ENCODE measurements at places on chromosomes 5 and 9.

DNA sequence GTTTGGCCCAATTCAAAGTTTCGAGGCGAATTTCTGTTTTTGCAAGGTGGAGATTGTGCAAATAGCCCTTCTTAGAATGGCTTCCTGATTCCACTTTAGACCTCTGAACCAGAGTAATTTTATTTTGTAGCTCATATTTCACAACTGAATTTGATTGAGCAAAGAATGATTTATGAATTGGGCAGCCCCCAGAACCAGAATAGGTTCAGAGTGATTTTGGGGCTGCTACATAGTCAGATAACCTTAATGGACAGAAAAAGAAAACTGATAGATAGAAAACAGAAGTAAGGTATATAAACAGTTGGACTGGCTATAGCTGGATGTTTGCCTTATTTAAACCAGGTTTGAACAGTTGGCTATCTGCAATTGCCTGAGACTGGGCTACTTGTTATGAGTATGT lies 156.6 kb downstream of the YIPF5 start:
- DNase-seq, result no peak

DNA sequence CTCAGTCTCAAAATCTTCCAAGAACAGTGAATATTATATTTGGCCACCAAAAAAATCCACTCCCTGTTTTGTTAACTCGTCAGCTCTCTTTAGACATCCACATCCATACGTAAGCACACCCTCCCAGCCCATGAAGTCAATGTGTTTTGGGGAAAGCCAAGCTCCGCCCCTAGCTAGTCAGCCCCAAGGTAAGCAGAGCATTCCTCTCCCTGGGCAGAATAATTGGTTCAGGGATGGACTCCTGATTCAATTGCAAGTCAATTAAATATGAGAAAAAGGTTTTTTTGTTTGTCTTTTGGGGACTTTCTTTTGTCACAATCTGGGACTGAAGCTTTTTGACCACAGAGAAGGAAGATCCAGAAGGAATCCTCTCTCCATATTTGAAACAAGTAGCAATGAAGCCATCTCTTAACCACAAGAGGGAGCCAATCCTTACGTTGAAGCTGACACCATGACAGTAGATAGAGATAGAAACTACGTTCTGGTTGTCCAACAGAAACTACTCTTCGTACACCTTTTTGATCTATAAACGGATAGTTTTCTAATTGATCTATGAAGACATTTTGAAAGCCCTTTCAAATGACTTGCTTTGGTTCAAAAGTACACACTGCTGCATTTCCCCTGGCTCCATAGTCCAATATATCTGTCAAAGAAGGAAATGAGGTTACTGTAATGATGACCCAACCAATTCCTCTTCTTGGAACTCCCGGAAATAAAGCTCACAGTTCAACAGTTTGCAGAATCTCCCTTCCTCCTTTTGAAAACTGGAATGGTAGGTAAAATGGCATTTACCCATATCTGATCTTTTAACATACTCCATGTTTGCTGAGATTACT lies 166.4 kb downstream of the TLE1 start:
- DNase-seq, result peak; percentile 63

GRCh38 chr5:113186061-113186460 lies 209.5 kb downstream of the DCP2 start:
- no peak for DNase-seq

DNA sequence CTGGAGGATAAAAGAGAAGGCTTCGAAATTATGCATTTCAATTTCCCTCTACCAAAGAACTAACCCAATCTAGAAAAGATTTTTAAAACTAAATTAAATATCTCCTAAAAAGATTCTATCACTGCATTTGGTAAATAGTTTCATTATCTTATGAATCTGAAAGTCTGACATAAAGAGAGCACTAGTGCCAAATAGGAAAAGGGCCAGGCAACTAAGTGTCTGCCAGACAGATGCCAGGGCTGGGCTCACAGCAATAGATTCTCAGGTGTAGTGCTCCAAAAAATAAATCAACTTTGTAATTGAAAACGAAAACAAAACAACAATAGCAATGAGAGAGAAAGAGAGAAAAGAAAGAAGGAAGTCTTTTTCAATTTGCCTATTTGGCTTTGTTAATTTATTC lies 157.7 kb upstream of the GNA14 start:
- DNase-seq, result no peak

DNA sequence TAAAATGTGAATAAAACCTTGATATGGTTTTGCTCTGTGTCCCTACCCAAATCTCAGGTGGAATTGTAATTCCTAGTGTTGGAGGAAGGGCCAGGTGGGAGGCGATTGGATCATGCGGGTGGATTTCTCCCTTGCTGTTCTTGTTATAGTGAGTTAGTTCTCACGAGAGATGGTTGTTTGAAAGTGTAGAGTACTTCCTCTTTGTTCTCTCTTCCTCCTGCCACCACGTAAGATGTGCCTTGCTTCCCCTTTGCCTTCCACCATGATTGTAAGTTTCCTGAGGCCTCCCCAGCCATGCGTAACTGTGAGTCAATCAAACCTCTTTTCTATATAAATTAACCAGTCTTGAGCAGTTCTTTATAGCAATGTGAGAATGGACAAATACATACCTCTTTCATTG lies 34.9 kb downstream of the TARS1 start:
- no peak for DNase-seq

GRCh38 chr5:3394891-3395599 lies 200.6 kb upstream of the IRX1 start:
- no peak for DNase-seq

DNA sequence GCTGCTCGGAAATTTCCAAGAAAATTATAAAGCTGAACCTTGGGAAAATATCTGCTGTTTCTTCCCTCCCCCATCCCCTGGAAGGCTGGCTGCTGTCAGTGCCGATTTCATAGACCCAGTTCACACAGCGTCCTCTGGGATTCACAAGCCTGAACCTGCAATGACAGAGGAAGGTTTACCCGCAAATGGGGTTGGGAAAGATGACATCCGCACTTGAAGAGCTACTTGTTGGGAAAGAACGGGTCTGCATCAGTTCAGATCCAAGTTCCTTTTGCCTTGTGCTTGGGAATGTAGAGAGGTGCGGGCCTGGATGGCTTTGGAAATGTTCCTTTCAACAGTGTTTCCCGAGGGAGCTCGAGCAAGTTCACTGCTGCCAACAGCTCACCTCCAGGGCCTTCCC lies 13.9 kb downstream of the PCDH12 start:
- no peak for DNase-seq

- no peak for DNase-seq
These were observed 36.0 kb downstream of the SCGB3A1 start for GRCh38 chr5:180555168-180555921.

DNA sequence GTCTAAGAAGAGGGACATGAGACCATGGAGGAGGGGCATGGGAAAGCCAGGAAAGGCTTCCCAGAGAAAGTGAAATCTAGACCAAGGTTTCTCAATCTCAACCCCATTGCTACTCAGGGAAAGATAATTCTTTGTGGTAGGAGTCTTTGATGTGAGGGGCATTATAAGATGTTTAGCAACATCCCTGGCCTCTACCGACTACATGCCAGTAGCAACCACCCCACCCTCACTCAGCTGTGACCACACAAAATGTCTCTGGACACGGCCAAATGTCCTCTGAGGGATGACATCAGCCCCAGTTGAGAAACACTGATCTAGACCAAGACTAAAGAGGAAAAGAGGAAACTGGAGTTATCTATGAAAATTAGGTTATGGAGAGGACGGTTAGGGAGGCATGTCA lies 298.5 kb upstream of the KIF2A start:
- DNase-seq, result no peak

DNA sequence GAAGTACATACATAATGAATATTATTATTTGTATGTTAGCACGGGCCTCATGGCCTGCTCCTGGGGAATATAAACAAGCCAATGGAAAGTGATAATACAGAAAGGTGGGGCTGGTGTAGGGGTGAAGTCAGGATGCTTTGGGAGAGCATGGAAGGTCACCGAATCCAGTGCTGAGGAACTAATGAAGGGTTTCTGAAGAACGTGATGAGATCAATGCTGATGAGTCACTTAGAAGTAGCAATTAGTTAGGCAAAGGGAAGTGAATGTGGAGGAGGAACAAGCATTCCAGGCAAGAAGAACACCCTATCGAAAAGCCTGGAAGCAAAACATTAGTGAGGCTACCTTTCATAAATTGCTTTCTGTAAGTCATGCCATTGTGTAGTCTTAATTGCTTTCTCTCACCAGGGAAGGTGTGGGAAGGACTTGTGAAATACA lies 2.1 kb downstream of the ANXA1 start:
- DNase-seq, result peak; percentile 80

DNA sequence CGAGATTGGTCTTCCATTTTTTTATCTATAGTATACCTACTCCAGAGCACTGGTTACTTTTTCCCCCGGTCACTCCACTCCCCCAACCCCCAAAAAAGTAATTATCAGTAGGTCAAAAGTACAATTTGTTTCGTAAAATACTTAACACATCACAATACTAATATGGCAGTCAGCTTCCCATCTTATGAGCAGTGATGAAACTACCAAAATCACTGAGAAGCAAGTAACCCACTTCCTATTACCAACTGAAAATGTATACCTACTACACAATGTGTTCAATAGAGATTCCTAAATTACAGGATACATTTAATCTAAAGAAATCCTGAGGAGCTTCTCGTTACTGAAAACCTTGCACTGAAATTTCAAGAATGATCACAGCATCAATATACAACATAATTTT lies 1.9 kb downstream of the CERT1 start:
- DNase-seq, result no peak

DNA sequence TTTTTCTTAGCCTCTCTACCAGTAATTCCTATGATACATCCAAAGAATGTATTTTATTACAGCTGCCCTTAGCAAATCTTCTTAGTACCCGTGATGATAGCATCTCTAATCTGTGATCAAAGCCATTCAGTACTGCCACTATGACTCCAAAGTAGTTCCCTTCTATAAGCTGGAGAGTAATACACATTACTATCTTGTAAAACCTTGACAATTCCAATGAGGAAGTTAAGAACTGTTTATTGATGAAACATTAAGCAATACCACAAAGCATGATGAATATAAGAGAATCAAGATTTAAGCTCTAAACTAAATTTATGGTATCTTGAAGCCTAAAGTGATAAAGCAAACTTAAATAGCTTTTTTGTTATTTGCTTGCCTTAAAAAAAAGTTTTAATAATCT lies 86.1 kb downstream of the SMIM23 start:
- DNase-seq, result no peak

DNA sequence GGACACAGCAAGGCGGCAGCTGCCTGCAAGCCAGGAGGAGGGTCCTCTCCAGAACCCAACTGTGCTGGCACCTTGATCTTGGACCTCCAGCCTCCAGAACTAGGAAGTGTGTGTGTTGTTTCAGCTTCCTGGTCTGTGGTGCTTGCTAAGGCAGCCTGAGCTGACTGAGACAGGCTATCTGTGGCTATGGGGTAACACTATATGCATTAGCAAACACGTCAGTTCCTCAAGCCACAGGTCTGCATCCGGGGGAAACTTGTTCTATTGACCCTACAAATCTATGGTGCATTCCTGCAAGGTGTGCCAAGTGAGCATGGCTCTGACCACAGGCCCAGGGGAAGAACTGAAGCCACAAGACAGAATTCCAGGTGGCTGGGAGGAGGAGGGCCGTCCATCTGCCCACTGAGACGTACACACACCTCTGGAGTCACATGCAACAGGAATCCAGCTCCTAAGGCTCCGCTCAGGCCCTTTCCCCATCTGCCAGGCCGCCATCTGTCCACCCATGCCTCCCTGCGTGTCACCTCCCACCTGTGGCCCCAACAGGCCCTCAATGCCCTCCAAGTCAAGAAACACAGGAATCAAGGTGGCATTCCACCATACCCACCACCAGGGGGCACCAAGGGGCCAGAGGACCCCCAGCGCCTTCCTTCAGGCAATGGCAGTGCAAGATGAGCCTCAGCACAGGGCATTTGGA lies 174.9 kb downstream of the ROR2 start:
- DNase-seq, result peak; percentile 44

GRCh38 chr9:91148306-91148705 lies 213.4 kb downstream of the AUH start:
- DNase-seq, result no peak

- no peak for DNase-seq
These were observed 19.0 kb upstream of the POC5 start for GRCh38 chr5:75736273-75736672.

- DNase-seq, result peak; percentile 8
These were observed 141.1 kb upstream of the RAD23B start for GRCh38 chr9:107141967-107142366.

DNA sequence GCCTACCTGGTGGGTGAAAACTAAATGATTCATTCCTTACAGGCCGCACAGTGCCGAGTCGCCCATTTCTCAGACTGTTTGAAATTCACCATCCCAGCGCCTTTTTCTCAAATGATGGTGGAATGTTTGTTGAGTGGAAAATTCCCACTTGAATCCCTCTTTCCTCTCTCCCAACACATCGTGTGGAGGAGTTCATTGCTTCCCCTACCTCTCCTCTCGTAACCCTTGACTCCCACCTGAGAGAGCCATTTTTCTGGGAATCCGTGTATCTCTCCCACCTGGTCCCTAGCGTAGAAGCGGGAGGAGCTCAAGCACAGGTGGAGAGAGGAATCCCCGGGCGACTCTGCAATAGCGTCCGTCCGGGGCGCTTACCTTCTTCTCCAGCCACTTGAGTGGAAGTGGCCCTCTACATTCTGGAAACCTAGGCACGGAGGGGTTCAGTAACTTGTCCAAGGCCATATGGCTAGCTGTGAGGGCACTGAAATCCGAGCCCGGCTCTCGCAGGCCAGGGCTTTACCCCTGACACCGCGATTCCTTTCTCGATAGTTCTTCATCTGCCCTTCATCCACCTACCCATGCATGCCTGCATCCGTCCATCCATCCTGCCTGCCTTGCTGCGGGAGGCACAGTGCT lies 683 bp downstream of the OSMR start:
- peak; percentile 29 for DNase-seq

DNA sequence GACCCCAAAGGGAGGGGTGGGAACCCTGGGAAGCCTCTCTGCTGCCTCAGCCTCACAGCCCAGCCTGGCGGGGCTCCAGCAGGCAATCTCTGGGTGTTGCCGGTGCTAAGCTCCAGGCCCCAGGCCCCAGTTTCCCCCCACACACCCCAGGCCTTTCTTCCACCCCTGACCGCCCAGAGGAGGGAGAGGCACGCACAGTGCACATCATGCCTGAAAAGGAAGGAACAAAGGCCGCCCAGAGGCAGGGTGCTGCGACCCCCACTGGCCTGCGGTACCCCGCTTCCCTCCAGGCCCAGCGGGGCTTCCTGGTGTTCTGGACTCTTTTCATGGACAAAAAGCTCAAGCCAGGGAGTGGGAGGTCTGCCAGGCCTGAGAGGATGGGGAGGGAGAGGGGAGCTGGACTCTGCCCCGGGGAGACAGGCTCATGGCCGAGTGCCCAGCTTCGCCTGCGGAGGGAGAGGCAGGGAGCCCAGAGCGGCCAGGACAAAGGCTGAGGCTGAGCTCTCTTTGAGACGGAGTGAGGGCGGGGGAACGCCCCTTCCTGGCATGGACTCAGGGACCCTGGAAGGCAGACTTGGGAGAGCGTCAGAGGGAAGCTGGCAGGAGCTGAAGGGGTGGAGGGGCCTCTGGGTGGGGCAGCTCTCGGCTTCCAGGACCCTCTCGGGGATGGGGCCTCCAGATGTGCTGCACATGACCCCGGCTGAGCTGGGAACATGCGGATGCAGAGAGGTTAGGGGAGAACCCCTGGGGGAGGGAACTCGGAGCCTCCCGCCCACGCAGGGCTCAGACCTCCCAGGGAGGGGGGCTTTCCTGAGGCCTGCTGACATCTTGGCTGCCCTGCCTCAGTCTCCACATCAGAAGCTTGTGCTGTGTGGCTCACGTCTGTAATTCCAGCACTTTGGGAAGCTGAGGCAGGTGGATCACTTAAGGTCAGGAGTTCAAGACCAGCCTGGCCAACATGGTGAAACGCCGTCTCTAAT lies 1.8 kb upstream of the ENTPD2 start:
- no peak for DNase-seq

GRCh38 chr9:2341956-2342355 lies 279.6 kb upstream of the VLDLR start:
- DNase-seq, result no peak

GRCh38 chr5:129991780-129992179 lies 87.5 kb downstream of the CHSY3 start:
- DNase-seq, result no peak

Data from RCC 7860 (cell line).